ENCODE measurements at places on chromosomes 6 and 20. TPM values are rescaled to one million over a fixed set of nuclear protein-coding genes. Genes with fewer than 3 reads are reported as not detected.
A peak's percentile ranks its signal among the peaks of the same experiment; 100 is the strongest.

DNA sequence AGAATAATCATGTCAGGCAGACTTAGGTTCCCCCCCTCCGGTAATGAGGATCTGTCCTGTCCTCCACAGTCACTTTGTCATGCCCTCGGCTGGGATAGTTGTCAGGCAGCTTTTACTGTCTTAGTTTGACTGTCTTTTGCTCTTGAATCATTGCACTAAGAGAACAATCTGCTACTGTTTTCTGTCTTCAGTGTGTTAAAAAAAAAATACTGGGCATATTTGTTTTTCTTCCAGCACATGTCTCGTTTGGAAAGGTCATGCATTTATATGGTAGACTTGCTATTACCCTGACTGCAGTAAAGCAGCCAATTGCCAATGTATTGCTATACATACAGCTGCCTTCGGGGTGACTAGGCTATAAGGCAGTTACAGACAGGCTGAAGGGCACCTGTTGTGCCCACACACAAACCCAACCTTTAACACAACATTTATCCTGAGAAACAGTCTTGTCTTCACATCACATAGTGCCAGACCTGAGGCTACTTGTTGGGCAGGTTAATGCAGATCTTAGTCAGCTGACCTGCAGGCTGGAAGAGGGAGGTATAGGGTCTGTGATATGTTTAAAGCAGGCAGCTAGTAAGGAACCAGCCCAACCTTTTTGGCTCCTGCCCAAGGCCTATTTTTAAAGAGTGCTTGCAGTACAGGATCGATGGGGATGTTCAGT, 26.7 kb downstream of the ARFGEF3 start:
- peak; percentile 42 for DNase-seq

DNA sequence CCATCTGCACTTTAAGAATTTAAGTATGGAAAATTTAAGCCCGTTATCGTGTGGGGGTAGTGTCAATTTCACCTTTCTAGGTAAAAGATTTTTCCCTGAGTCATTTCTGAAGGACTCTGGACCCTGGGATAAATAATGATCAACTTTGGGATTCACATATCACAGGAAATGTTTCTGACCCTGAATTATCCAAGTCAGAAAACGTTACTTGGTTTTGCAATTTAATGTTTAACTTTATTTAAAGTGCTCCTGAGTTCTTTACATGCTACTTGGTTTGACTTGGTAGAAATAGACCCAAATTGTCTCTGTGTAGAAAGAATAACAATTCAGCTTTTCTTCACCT, 1.5 kb upstream of the SLC17A3 start:
- DNase-seq = no peak

GRCh38 chr6:148578489-148578814, 168.4 kb upstream of the UST start:
- DNase-seq = no peak

MARCKS gene
- 242 TPM for total RNA-seq

NOX3 gene
- total RNA-seq = not detected

GRCh38 chr6:48087448-48087847, 23.5 kb downstream of the PTCHD4 start:
- no peak for DNase-seq

GRCh38 chr6:136582711-136583471, 32.7 kb upstream of the MAP7 start:
- DNase-seq = no peak

BTNL2 gene
- not detected for total RNA-seq

- DNase-seq = no peak
These were observed 331.2 kb downstream of the QKI start for GRCh38 chr6:163745536-163746400.

- no peak for DNase-seq
These were observed 1.2 kb upstream of the BPI start for GRCh38 chr20:38302786-38303185.

GRCh38 chr6:11423667-11424066, 113.9 kb upstream of the TMEM170B start:
- DNase-seq = no peak

DNA sequence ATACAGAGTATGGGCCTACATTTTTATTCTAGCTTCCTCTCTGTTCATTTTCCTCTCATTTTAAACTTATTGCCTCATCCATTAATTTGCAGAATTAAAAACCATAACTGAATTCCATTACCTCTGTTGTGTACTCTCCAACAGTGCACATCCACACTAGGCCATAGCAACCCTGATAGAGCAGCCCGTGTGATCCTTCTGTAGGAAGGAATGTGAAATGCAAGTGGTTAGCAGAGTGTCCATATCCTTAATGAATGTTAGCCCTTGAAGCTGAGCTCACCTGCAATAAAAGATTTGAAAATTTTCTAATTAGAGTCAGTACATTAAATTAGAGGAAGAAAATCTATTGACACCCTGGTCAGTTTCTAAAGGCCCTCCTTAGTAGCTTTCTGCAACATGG, 6.5 kb upstream of the GRIK2 start:
- DNase-seq = no peak

- no peak for DNase-seq
These were observed 109.8 kb downstream of the JARID2 start for GRCh38 chr6:15355683-15356099.

GRCh38 chr20:24034820-24035219, 46.2 kb upstream of the GGTLC1 start:
- DNase-seq = no peak

DNA sequence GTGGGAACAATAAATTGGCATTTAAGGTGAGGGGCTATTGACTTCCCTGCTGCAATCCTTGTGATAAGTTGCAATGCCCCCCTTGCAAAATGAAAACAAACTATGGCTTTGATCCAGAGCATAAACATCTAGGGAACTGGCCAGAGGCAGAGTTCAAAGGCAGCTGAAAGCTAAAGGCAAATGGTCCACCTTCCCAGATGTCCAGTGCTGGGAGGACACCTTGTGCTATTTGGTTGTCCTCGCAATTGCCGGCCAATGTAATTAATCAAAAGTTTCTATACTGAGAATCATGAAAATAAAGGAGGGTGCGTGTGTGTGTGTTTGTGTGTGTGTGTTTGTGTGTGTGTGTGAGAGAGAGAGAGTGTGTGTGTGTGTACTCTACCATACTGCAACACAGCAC, 337.4 kb downstream of the CBLN4 start:
- DNase-seq = no peak

GRCh38 chr20:34553366-34553867, 5.1 kb upstream of the MAP1LC3A start:
- no peak for DNase-seq

CCN5 gene
- total RNA-seq = 0.84 TPM

LHFPL5 gene
- total RNA-seq = not detected

DNA sequence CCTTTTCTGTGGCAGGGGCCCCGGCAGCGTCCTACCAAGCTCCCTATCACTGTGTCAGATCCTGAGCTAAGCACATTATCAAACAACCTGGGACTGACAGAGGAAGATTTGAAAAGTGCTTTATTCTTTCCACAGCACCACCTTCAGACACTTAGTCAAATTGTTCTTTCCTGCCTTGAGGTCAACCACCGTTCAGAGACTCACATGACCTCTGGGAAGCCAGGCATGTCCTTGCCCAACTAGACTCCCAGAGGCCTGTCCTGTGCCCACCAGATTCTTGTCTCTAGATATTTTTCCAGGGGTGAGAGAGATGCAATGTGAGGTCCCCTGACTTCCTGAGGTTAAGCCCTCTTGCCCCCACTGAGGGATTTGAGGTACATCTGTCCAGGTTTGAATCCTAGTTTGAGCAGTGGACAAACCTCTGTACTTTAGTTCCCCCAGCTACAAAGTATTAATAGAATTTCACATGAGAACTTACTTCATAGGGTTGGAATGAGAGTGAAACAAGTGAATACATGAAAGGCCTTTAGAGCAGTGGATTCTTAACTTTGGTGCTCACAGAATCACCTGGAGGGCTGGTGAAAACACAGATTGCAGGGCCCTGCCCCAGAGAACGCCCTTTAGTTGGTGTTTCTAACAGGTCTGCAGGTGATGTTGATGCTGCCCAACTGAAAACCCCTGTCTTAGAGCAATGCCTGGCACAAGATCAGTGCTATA, 179.8 kb downstream of the CLIC5 start:
- no peak for DNase-seq

GFRA4 gene
- not detected for total RNA-seq

DNA sequence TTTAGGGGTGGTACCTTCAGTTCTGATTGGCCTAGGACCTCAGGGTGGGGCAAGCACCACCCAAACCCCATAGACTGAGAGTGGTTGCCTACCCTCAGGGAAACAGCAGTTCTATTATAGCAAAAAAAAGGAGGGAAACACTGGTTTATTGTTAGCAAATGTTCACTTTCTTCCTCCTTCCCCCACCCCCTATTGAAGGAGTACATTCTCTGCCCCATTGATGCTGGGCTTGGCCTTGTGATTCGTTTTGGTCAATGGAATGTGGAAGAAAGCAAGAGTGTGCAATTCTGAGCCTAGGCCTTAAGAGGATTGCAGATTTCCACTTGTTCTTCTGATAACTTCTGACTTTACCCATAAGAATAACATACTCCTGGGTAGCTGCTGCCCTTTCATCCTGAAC, 255.8 kb downstream of the NFATC2 start:
- DNase-seq = no peak

ID1 gene
- total RNA-seq = 134 TPM
